ENCODE measurements at places on chromosomes 13 and 19.

DNA sequence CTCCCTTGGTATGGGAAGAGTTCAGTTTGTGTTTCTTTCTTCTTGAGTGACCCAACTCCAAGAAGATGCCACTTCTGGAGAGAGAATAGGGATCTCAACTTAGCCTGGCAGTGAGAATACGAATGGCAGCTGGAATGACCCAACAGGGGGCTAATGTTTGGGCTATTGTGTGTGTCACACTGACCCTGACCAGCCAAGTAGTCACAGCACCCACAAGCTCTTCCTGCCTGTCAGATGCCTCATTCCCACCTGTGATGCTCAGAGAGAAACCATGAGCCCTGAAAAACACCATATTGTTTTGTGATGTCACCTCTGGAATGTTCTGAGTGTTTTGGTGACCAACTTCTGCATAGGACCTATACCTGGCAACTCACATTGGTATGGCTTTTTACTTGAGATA is at the start of gene CBY2:
CBY2 (plus strand) TSS at position 233 of the 400 bp plus-strand sequence; CDS start at position 304, 71 bp downstream.
- no peak for DNase-seq

DNA sequence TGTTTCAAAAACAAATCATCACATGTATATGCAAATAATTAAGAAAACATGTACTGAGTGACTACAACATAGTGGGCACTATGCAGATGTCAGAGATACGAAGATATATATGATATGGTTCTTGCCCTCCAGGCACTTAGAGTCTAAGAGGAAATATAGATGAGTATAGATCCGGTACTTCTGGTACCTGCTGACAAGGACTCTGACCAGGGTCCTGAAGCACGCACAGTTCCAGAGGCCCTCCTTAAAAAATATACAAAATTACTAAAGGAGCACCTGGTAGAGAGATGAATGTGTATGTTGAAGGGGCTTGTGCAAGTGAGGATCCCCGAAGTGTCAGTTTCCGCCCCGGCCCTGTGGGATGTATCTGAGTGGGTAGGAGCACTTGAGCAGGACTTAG is 31.3 kb downstream of the MTUS2 start:
- DNase-seq: no peak

GRCh38 chr13:29270271-29270985 is 325.1 kb downstream of the SLC7A1 start:
- no peak for DNase-seq

DNA sequence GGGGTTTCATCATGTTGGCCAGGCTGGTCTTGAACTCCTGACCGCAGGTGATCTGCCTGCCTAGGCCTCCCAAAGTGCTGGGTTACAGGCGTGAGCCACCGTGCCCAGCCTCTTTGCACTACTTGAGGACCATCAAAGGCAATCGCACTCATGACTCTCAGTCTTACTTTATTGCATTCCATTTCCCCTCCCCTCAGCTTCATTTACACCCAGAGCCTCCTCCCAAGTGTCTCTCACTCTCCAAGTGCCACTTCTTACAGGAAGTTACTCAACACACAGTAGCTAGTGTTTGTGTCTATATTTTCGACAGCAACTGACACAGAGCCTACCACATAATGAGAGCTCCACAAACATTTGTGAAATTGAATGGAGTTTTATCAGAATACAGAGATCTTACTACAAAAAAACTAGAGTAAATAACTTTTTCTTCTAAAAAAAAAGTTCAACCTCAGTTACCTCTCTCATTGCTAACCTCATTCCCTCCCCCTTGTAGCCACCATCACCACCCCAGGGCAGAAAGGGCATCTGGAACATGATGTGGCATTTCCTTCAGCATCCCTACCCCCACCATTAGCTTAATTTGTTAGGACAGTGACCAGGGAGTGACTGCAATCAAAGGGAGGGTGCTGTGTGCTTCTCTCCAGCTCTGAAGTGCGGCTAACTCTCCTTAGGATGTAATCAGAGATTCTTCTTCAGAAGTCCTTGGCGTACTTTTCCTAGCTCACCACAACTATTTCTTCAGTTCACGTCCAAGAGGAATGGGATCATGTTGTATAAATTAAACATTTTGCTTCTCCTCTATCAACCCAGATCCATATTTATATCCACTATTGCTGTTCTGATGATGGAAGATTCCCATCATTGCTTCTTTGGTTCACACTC is 17.0 kb upstream of the RUBCNL start:
- DNase-seq: no peak

- DNase-seq: no peak
Measured at GRCh38 chr19:18795540-18795939, 4.4 kb upstream of the COMP start.

DNA sequence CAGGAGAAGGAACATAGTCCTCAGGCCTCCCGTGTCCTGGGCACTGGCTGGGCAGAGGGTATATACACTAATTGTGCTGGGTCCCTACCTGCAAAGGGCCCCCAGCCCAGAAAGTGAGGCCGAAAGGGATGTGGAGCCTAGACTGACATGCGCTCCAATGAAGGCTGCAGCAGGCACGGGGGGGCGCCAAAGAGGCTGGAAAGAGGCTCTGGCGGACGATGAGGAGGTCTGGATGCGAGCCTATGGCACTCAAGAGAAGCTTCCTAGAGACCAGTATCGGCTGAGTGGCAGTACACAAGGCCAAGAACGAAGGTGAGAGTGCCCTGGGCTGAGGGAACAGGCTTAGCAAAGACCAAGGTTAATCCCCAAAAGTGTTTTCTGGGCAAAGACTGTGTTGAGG is 16.6 kb downstream of the VRK3 start:
- DNase-seq: no peak

DNA sequence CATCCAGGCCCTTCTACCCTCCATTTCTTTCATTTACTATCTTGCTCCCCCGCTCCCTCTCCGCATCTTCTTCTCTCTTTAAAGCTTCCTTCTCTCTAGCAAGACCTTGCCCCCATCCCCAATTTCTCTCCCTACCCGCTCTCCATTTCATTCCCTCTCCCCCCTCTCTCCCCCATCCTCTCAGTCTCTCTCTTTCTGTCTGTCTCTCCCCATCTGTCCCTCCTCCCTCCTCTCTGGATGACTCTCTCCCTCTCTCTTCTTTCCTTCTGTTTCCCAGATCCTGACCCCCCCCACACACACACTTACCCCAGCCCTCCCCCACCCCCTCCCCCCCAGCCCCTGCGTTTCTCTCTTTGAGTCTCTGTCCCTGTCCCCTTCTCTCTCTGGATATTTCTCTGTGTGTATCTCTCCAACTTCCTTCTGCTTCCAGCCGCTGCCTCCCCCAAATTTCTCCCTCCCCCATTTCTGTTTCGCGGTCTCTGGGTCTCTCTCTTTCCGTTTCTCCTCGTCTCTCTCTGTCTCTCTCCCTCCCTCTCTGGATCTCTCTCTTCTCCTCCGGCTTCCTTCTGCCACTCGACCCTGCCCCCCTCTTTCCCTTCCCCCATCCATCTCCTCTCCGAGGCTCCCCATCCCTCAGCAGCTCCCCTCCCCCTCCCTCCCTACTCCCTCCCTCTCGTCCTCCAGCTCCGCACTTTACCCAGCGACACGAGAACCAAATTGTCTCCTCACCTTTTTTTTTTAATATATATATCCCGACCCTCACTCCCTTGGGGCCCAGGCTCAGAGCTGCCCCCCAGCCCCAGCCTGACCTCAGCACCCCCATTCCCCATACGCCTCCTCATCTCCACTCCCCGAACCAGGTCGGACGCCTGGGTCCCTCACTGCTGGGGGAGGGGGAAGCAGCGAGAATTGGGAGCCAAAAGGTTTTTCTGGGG is 3.6 kb upstream of the CACNG8 start:
- no peak for DNase-seq

- DNase-seq: no peak
Measured at GRCh38 chr13:113315992-113316391, 19.0 kb downstream of the LAMP1 start.

DNA sequence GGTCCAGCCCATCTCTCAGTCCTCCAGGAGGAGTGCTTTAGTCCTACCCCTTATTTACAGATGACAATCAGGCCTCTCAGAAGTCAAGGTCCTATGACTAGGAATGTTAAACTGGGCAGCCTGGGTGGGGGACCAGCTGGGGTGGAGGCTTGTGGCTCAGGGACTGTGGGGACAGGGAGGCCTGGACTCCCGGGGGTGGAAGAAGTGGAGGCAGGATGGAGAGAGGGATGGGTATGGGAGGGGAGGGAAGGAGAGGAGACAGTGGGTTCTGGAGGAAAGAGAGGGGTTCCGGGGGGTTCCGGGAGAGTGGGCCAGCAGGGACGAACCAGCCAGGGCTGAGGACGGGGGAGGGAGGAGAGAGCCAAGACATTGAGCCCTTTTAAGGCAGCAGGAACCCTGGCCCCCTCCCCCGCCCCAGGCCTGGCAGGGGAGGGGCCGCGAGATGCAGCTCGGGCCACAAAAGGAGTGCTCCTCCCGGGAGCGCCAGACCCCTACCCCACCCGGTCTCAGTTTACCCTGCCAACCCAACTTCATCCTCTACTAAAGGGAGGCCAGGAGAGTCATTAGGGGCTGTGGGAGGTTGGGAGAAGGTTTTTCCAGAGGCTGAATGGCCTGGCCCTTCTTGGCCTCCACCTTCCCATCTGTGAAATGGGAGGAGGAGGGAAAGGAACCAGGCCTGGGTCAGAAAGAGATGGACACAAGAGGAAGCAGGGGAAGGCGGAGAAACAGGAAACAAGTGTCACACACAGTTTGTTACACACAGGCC is 1.7 kb downstream of the DMPK start:
- DNase-seq: no peak

- DNase-seq: no peak
Measured at GRCh38 chr19:2986951-2987524, 9.7 kb downstream of the TLE6 start.

DNA sequence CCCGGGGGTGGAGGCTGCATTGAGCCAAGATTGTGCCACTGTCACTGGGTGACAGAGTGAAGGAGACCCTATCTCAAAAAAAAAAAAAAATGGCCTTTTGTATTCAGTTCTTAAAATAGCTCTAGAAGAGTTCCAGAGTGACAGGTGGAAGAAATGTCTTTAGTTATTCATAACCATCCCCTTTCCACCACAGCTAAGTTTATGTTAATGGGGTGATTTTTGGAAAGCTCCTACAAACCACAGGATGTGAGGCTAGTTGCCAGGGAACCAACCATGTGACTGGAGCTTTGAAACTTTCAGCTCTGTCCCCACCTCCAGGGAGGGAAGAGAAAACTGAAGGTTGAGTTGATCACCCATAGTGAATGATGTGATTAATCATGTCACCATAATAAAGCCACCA is 6.9 kb downstream of the ZNF490 start:
- no peak for DNase-seq

- DNase-seq: no peak
Measured at GRCh38 chr19:58325311-58326022, 1.3 kb upstream of the ZSCAN22 start.

DNA sequence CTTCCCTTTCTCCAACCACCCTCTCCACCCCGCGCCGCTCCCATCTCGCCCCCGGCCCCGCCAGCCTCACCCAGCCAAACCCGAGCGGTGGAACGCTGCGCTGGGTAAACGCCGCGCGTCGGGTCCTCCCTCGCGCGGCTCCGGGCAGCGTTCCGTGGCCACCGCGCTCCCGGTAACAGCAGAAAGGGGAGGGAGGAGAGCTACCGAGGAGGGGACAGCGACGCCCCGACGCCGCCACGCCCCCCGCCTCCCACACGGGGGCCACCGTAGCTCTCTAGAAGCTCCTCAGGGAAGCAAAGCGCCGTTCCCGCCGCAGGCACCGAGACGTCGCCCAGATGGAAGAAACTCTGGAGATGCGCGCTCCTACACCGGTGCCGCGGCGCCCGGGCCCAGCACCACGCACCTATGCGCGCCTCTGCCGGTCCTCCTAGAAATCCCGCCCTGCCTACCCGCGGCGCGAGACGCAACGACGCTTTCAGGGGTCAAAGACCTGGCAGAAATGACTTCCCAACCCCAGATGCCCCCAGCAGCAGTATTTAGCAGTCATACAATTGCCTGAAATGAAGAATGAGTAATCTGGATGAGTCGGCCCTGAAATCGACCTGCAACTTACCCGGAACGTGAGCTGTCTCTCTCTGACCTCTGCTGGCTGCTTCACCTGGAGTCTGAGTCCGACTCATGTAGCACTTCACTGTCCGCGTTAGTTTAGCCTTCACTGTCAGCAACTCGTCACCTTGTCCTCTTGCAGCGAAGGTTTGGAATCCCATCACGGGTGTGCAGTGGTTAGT is at the start of gene RUBCNL:
RUBCNL (minus strand) TSS at position 189 of the 788 bp plus-strand sequence. CDS start 14,777 bp downstream, outside the sequence.
- DNase-seq: no peak

DNA sequence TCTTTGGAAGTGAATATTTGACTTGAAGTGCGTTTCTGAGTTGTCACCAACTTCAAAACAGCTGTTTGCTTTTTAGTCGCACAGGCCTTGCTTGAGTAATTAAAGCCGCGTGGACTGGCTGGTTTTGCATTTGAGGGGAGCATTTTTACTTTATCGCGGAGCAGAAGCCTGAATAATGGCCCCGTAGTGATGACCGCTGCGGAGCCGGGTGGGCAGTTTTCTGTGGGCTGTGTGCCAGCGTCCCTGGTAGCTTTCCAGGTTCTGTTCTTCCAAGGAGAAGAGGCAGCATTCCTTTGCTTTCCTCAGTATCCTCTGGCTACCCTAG is 1.1 kb downstream of the NAA16 start:
- DNase-seq: no peak

- DNase-seq: no peak
Measured at GRCh38 chr13:93180356-93180969, 46.1 kb upstream of the GPC6 start.

DNA sequence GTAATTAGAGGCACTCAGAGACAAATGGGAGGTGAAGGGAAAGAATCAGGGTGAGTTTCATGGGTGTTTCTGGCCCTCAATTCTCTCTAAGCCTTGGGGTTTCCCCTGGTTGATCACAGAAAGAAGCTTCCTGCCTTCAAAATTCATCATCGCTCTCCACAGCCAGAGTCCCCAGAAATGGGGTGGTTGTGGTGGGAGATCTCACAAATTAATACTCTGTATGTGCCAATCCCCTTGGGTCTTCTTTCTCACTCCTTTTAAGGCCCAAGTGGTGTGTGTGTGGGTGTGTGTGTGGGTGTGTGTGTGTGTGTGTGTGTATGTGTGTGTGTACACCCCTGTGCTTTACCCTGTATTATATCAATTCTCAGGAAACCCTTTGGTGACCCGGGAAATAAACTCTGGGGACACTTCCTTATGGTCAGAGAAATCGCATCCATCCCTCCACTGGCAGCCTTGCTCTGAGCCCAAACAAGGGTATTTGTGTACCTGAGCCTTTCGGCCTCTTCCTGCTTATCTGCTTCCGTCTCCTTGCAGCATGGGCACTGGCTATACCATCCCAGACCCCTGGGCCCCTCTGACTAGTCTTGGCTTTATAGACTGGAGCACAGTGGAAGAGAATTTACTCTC is 2.8 kb upstream of the FCGBP start:
- DNase-seq: peak; percentile 16
